Activated gamma-delta T cell treated with Interleukin-2 at 50 U/mL for 16 hours (primary cell): ENCODE measurements at places on chromosomes 16 and 17.

DNA sequence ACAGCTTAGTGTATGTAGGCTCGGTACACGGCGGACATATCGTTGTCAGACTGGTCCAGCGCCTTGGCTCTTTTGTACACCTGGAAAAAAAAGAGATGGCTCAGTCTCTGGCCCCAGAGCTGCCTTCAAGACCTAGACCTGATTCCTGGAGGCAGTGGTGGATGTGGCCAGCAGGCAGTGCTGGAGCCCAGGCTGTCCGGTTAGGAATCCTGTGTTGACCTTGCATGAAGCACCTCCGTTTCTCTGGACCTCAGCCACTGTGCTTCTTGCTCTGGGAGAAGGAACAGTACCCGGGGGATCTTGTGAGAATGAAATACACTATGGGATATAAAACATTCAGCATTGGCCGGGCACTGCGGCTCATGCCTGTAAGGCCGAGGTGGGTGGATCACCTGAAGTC, 2.8 kb upstream of the ROGDI start:
- DNase-seq = no peak

DNA sequence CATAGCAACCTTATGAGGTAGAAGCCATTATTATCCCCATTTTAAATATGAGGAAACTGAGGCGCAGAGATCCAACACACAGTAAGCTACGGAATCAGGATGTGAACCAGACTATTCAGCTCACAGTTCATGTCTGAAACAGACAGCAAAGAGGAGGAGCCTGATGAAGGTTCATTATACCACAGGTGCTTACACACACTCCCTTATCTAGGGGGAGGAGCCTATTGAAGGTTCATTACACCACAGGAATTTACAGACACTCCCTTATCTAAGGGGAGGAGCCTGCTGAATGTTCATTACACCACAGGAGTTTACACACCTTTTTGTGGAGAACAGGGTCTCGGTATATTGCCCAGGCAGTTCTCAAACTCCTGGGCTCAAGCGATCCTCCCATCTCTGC, 21.9 kb downstream of the C16orf95 start:
- no peak for DNase-seq

GRCh38 chr16:2464333-2464732, 4.4 kb downstream of the TEDC2 start:
- DNase-seq = no peak

DNA sequence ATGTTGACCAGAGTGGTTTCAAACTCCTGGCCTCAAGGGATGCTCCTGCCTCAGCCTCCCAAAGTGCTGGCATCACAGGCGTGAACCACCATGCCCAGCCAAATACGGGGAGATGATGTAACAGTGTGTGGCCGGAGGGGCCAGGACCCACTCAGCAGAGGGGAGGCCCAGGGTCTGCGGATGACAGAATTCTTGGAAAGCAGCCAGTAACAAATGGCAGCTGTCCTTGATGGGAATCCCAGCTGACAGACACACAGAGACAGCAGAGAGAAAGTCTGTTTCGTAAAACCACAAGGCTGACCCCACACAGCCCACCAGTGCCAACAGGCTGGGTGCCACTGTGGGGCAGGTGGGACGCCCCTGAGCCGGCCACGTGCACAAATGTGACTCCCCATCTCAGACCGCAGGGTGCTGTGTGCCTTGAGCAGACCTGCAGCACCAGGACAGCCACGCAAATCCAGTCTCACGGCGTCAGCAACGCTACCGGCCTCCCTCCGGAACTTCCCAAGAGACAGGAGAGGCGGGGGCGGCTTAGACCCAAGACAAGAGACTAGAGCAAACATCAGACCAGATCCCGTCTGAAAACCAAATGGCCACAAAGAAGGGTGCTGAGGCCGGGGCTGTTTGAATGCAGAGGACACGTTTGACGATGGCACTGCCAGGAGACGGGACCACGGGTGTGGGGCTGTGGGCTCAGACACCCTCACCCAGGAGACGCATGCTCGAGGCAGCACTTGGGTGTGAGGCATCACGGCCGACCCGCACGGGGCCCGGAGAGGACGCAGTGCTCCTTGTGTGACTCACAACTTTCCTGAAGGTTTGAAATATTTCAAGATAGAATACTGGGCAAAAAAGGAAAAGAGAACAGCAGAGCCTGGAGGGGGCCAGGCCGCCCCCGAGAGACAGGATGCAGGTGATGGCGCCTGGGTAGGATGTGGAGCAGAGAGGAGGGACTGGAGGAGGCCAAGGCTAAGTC, 24.6 kb downstream of the CTU2 start:
- DNase-seq = no peak

- DNase-seq = no peak
These were observed 75.9 kb downstream of the USP22 start for GRCh38 chr17:20966870-20967269.
